Hippocampal formation (tissue), 2 donors: ENCODE measurements at places on chromosomes 3 and 15.

- DNase-seq: no peak
Observed at GRCh38 chr3:83946049-83946448, 1012.7 kb upstream of the CADM2 start.

GRCh38 chr3:188191460-188191859 lies 37.5 kb downstream of the LPP start:
- DNase-seq: no peak

GRCh38 chr3:187062526-187063177 lies 76.6 kb downstream of the RPL39L start:
- no peak for DNase-seq

- DNase-seq: no peak
Observed at GRCh38 chr15:29345549-29346525, 76.2 kb upstream of the NSMCE3 start.

DNA sequence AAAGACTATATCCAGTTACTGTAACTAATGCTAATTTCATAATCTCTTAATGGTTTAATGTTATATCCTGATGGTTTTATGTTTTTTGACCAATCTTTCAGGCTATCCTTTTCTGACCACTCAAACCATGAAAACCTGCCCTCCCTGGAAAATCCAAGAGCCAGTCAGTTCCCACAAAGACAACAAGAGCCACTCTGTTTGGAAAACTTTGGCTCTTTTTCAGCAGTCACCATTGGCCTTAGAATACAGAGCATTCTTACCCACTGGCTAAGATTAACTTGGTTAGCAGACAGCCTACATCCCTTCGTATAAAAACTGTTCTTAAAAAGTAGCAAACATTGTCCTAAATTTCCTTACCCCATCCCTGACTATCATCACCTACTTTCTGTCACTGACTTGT lies 32.9 kb downstream of the ALCAM start:
- peak; percentile 17 for DNase-seq

DNA sequence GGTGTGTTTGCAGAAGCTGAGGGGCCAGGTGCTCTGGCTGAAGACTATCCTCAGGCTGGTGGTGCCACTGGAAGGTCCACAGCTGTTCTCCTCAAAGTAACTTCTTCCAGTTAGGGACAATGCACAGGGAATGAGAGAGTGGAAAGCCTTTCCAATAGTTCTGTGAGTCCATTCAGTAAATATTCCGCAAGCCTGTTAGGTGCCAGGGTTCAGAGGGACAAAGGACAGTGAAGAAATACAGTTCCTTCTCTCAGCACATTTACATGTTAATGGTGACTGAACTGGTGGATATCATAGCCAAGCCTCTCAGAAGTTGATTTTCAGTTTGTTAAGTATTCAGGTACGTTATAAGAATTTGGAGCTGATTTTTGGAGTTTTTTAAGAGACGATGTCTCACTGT lies 122.5 kb downstream of the C3orf70 start:
- DNase-seq: no peak

- no peak for DNase-seq
Observed at GRCh38 chr15:39115379-39116057, 465.4 kb upstream of the THBS1 start.
